ENCODE measurements at places on chromosomes 6 and 20.
A peak's percentile ranks its signal among the peaks of the same experiment; 100 is the strongest.

DNA sequence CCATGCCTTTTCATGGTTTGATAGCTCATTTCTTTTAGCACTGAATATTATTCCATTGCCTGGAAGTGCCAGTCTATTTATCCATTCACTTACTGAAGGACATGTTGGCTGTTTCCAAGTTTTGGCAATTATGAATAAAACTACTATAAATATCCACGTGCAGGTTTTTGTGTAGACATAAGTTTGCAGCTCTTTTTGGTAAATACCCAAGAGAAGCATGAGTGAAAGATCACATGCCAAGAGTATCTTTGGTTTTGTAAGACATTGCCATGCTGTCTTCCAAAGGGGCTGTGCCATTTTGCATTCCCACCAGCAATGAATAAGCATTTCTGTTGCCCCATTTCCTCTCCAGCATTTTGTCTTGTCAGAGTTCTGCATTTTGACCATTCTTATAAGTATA lies 120.9 kb downstream of the MANEA start:
- DNase-seq = no peak

DNA sequence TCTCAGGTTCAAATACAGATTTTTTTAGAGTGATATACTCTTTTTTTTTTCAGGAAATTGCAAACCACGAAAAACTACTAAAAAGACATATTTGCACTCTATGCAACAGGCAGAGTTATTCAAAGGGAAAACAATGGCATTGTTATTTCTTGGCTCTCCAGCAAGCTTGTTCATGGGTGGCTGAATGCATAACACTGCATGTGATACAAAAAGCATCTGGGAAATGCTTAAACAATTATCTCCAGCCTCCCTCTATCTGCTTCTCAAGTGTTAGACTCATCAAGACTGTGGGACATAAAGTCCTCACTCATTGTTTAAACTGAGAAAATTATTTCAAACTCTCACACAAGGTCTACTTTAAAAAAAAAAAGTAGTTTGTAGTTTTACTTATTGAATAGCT lies 7.3 kb upstream of the COL12A1 start:
- DNase-seq = no peak

DNA sequence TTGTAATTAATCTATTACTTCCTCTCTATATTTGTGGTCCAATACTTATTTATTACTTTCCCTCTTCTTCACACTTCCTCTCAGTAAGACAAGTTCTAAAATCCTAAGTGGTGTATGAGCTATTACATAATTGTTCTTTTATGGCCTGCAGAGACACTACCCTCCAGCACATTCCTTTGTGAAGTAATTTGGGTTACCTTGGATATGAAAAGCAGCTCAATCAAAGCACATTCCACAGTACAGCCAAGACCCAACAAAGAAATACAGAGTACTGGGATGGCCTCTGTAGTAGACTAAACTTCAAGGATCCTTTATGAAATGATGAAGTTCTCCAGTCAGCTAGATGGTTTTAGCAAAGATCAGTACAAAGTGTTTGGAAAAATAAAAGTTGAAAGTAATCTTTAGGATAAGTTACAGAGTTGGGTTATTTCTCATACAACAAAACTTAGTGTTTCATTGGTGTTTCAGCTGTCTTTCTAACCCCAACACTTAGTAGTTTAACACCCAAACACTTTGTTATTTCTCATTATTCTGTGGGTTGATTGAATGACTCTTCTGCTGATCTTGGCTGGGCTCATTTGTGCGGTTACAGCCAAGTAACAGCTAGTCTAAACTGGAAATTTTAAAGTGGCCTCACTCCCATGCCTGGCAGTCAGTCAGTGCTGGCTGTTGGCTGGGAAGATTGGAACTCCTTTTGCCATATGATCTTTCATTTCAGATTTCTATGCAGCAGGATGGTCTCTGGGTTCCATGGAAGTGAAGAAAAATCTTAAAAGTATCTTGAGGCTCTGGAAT lies 161.5 kb upstream of the POU3F2 start:
- no peak for DNase-seq

GRCh38 chr6:53369051-53369450 lies 20.3 kb upstream of the ELOVL5 start:
- no peak for DNase-seq

- no peak for DNase-seq
Measured at GRCh38 chr20:9928281-9928737, 89.4 kb upstream of the PAK5 start.

- DNase-seq = no peak
Measured at GRCh38 chr6:161429921-161430490, 156.1 kb upstream of the AGPAT4 start.

GRCh38 chr6:151096255-151096612 lies 143.5 kb upstream of the AKAP12 start:
- no peak for DNase-seq

DNA sequence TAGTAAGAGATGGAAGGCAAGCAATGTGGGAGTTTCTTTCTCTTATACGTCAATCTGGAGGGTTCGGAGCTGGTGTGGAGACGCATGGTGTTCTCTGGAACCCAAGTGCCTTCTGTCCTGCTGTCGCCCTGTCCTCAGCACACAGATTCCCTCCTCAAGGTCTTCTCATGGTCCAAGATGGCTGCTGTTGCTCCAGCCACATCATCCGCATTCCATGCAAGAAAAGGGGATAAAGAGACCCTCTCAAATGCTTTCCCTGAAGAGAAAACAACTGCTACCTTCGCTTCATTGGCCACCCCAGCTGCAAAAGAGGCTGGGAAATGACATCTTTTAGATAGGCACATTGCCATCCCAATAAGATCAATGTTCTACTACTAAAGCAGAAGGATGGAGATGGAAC lies 151.2 kb downstream of the ANKRD60 start:
- no peak for DNase-seq

GRCh38 chr6:142960098-142960497 lies 15.1 kb upstream of the HIVEP2 start:
- DNase-seq = no peak

- no peak for DNase-seq
Measured at GRCh38 chr6:111154981-111155380, 67.7 kb downstream of the SLC16A10 start.

DNA sequence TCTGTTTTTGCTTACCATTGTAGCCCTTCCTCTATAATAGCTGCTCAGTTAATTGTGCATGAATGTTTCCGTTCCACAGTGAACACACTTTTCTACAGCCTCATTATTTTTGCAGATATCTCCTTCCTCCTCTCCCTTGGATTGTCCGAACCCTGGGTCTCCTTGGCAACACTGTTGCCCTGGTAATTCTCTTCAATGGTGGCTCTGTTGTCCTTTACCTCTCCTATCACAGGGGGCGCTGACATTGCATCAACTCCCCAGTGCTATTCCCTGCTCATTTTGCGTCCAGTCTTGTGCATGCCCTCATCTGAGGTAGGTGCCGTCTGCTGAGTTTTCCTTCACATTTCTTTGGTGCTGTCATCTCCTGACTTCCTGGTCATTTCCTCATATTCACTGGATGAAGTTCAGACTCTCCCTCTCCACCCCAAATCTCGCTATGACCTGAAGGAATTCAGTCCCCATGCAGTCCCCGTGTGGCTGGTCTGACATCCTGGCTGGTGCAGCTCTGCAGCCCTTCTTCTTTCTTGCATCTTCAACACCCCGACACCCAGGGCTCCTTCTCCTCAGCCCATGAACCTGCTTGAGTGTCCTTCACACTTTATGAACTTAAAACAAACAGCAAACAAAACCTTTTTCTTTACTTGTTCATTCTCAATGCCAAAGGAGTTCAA lies 21.1 kb downstream of the PHACTR2 start:
- DNase-seq = no peak

GRCh38 chr6:29236060-29236459 lies 65.4 kb downstream of the OR2J2 start:
- DNase-seq = no peak

- DNase-seq = no peak
Measured at GRCh38 chr6:2730353-2731107, 20.2 kb downstream of the MYLK4 start.

DNA sequence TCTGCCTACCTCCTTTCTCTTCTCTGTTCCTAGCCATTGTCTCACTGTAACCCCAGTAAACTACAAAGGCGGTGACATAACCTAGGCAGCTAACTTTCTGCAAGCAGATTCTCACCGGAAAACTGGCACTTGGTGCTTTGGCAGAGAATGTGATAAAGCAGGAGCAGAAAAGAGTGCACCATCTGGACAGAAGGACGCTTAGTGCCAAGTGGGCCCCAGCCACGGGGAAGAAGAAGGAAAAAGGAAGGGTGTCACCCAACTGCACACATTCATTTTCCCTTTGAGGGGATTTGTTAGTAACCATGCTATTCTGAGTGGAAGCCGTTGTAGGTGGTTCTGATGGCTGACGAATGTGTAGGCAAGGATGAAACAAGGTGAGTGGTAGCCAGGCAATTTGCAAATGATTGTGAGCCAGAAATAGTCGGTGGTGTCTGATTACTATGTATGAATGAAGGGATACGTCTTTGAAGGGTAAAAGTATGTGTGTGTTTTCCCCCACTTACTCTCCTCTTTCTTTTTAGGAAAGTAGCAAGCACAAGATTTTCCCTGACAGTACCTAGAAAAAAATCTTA lies 148.3 kb upstream of the STXBP5 start:
- no peak for DNase-seq

DNA sequence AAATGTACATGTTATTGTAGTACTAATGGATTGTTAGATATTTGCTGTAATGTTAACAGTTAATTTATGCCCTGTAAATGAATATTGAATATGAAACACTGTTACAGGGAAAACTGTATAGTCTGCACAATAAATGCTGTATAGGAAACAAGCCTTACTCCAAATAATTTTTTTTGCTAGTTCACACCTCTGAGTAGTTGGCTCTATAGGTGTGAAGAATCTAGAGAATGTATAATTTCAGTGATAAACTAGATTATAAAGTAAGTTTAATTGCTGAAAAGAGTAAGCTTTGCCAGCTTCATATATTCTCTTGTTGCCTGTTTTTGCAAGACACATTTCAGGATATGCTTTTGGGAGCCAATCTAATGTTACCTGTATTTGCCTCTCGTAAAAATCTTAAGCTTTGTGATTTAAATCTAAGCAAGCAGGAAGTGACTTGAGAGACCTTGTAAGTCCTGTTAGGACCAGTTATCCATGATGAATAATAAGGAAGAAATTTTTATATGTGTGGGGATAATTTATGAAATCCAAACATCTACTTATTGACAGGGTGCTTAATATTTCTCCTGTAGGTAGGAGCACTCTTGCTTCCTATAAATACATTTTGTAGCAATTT lies 232.4 kb downstream of the ZFAND3 start:
- DNase-seq = no peak

DNA sequence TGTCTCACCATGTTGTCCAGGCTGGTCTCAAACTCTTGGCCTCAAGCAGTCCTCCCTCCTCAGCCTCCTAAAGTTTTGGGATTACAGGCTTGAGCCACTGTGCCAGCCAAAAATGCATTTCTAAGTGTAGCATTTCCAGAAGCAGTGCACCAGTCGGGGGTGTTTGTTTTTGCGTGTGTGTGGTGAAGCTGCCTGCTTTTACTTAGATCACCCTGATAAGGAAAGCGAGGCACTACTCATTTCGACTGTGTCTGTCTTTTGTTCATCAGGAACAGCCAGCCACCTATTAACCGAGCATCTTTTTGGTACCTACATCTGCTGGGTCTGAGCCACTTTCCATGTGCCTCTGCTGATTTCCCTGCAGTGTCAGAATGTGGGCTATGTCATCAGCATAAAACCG lies 18.7 kb downstream of the SIRT5 start:
- DNase-seq = no peak

- DNase-seq = no peak
Measured at GRCh38 chr6:159871241-159871640, 19.5 kb upstream of the MAS1 start.

DNA sequence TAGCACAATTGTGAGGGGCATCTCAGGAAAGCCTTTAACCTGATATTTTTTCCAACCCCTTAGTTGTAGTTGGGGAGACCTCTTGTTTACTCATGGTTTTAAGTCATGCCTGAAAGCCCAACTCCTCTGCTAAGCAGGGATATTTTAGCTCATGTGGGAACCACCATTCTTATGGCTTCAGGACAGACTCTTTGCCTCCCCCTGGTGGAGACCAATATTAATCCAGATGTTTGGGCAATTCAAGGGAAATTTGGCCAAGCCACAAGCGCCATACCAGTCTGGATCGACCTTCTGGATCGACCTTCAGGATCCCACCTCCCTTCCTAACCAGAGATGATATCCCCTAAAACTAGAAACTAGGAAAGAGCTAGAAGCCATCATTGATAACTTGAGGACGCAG lies 211.2 kb downstream of the C6orf118 start:
- no peak for DNase-seq

GRCh38 chr6:112488238-112488637 lies 141.1 kb downstream of the RFPL4B start:
- DNase-seq = no peak

GRCh38 chr6:72635636-72636035 lies 13.8 kb downstream of the KCNQ5 start:
- no peak for DNase-seq

DNA sequence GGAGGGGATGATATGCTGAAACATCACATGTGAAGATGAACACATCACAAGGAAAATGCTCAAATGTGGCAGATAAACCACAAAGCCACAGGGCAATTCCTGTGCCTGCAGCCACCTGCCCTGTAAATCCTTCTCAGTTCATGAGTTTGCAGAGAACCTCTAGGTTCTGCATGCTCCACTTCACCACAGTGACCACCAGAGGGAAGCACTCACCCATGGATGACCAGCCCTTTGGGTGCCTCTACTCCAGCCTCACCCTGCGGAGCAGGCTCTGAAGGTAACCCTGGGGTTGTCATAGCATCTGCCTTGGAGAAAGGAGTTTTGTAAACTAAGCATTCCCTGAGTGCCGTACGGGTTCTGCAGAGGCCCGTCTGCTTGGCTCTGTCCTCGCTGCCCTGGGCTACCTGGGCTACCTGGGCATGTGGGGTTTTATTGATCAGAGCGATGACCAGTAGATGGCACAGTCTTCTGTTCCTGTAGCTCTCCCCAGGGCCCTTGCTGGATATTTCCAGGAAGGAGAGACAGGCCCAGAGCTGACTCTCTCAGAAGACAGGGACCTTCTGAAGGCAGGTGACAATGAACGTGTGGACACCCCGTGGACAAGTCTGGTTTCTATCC lies 31.7 kb upstream of the CST1 start:
- peak; percentile 38 for DNase-seq
